ENCODE measurements at places on chromosomes 5 and 9.

- H3K27ac ChIP-seq: peak overlapping the region; percentile 100
- H3K27me3 ChIP-seq: no peaks in the 10 kb centered on the region
- H3K4me3 ChIP-seq: peak overlapping the region; percentile 99
- no peaks in the 10 kb centered on the region for H3K36me3 ChIP-seq
- peaks cover 32% of the 10 kb centered on the region for H3K4me1 ChIP-seq
These were observed 529 bp downstream of the UBAC1 start for GRCh38 chr9:135960411-135961276.

- peaks cover 4% of the 10 kb centered on the region for H3K4me1 ChIP-seq
- H3K27me3 ChIP-seq: no peaks in the 10 kb centered on the region
- no peak for DNase-seq
- H3K4me3 ChIP-seq: no peak overlapping the region
- no peak overlapping the region for H3K27ac ChIP-seq
These were observed 64.3 kb downstream of the FEM1C start for GRCh38 chr5:115480271-115480670.

DNA sequence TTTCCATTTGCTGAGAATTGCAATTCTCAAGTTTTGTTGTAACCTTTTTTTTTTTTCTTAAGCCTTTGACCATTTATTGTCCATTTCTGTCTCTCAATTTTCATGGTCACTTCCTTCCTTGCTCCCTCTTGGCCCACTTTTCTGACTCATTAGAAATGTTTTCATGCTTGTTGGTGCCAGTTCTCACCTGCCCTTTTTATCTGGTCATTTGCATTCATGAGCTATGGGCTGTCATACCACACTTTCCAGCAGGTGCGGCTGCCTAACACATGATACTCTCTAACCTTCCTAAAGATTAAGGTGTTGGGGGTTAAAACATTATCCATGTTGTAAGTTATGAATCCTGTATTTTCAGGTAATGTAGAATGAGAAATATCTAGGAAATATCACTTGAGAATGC is 150.5 kb upstream of the TLX3 start:
- no peak overlapping the region for H3K4me3 ChIP-seq
- no peak for DNase-seq
- H3K36me3 ChIP-seq: no peaks in the 10 kb centered on the region
- H3K4me1 ChIP-seq: no peaks in the 10 kb centered on the region

GRCh38 chr5:78716206-78716605 is 67.6 kb upstream of the LHFPL2 start:
- peaks cover 8% of the 10 kb centered on the region for H3K4me1 ChIP-seq
- no peaks in the 10 kb centered on the region for H3K27me3 ChIP-seq
- H3K4me3 ChIP-seq: no peak overlapping the region
- H3K36me3 ChIP-seq: no peaks in the 10 kb centered on the region
- H3K27ac ChIP-seq: no peak overlapping the region
- DNase-seq: no peak

- no peak overlapping the region for H3K27ac ChIP-seq
- peaks cover 7% of the 10 kb centered on the region for H3K27me3 ChIP-seq
- H3K36me3 ChIP-seq: no peaks in the 10 kb centered on the region
- H3K4me3 ChIP-seq: no peak overlapping the region
- H3K4me1 ChIP-seq: no peaks in the 10 kb centered on the region
These were observed 163.1 kb downstream of the PAX5 start for GRCh38 chr9:36870960-36871359.

- H3K4me1 ChIP-seq: no peaks in the 10 kb centered on the region
- no peak overlapping the region for H3K4me3 ChIP-seq
These were observed 355.9 kb upstream of the TLE4 start for GRCh38 chr9:79215821-79216220.

GRCh38 chr5:56291661-56292374 is 58.7 kb upstream of the ANKRD55 start:
- DNase-seq: no peak
- H3K36me3 ChIP-seq: no peaks in the 10 kb centered on the region
- no peak overlapping the region for H3K27ac ChIP-seq
- no peaks in the 10 kb centered on the region for H3K27me3 ChIP-seq

DNA sequence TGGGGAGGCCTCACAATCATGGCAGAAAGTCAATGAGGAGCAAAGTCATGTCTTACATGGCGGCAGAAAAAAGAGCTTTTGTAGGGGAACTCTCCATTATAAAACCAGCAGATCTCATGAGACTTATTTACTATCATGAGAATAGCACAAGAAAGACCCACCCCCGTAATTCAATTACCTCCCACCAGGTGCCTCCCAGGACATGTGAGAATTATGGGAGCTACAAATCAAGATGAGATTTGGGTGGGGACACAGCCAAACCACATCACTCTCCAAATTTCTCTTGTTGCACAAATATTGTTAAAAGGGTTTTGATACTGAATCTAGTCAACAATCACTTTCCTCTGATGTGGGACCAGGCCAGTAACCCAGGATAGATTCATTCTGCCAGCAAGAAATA is 1176.1 kb downstream of the CDH9 start:
- no peak overlapping the region for H3K4me3 ChIP-seq
- no peak for DNase-seq
- H3K27me3 ChIP-seq: no peaks in the 10 kb centered on the region
- no peaks in the 10 kb centered on the region for H3K36me3 ChIP-seq
- H3K27ac ChIP-seq: no peak overlapping the region

GRCh38 chr5:150503977-150504620 is 3.8 kb upstream of the NDST1 start:
- H3K36me3 ChIP-seq: no peaks in the 10 kb centered on the region
- no peaks in the 10 kb centered on the region for H3K27me3 ChIP-seq
- no peak overlapping the region for H3K4me3 ChIP-seq

DNA sequence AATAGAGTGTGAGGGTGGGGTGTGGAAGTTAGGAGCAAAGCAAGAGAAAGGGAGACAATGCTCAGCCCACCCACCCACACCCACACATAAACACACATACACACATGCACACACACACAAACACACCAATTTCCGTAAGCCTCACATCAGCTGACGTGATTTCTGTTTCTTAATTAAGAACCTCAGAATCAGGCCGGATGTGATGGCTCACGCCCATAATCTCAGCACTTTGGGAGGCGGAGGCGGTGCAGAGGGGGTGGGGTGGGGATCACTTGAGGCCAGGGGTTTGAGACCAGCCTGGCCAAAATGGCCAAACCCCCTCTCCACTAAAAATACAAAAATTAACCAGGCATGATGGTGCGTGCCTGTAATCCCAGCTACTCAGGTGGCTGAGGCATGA is 26.4 kb upstream of the PIK3R1 start:
- no peak overlapping the region for H3K27ac ChIP-seq
- H3K4me1 ChIP-seq: peaks cover 3% of the 10 kb centered on the region
- no peak for DNase-seq
- no peak overlapping the region for H3K4me3 ChIP-seq
- H3K36me3 ChIP-seq: no peaks in the 10 kb centered on the region

DNA sequence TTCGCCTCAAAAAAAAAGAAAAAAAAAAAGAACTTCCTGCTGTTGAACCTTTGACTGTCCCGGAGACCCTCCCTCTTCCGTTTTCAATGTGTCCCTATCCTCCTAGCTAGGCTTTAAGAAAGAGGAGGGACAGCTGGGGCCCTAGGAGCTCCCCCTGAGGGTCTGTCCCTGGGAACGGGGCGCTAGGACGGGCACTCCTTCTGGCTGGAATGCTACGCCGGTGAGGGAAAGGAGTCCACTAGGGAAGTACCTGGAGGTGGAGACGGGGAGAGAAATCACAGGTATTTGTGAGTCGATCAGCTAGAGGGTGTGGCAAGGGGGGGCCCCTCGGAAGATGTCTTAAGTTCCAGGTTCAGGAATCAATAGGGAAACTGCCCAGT is 4.6 kb downstream of the SIT1 start:
- no peaks in the 10 kb centered on the region for H3K36me3 ChIP-seq
- peak overlapping the region; percentile 83 for H3K27ac ChIP-seq
- peak overlapping the region; percentile 68 for H3K4me3 ChIP-seq
- no peak for DNase-seq

- H3K4me1 ChIP-seq: peaks cover 4% of the 10 kb centered on the region
- H3K4me3 ChIP-seq: peak overlapping the region; percentile 23
- no peaks in the 10 kb centered on the region for H3K27me3 ChIP-seq
- no peak for DNase-seq
- H3K27ac ChIP-seq: peak overlapping the region; percentile 28
These were observed 104.5 kb upstream of the CHD1 start for GRCh38 chr5:99033014-99033900.

GRCh38 chr5:131812371-131813160 is 15.7 kb upstream of the FNIP1 start:
- no peaks in the 10 kb centered on the region for H3K36me3 ChIP-seq
- H3K27me3 ChIP-seq: no peaks in the 10 kb centered on the region
- no peak for DNase-seq
- no peak overlapping the region for H3K27ac ChIP-seq
- peaks cover 13% of the 10 kb centered on the region for H3K4me1 ChIP-seq

DNA sequence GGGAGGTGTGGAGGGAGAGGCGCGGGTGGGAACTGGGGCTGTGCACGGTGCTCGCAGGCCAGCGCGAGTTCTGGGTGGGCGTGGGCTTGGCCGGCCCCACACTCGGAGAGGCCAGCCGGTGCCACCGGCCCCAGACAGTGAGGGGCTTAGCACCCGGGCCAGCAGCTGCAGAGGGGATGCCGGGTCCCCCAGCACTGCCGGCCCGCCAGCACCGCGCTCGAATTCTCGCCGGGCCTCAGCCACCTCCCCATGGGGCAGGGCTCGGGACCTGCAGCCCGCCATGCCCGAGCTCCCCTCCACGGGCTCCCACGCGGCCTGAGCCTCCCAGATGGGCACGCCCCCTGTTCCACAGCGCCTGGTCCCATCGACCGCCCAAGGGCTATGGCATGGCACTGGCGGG is 104.6 kb downstream of the GLIS3 start:
- H3K4me1 ChIP-seq: no peaks in the 10 kb centered on the region
- no peaks in the 10 kb centered on the region for H3K36me3 ChIP-seq
- H3K27ac ChIP-seq: no peak overlapping the region

- DNase-seq: no peak
- no peak overlapping the region for H3K4me3 ChIP-seq
- H3K27me3 ChIP-seq: no peaks in the 10 kb centered on the region
- no peaks in the 10 kb centered on the region for H3K36me3 ChIP-seq
- no peak overlapping the region for H3K27ac ChIP-seq
These were observed 27.7 kb downstream of the LHX6 start for GRCh38 chr9:122200960-122201595.

- H3K4me3 ChIP-seq: no peak overlapping the region
- no peaks in the 10 kb centered on the region for H3K4me1 ChIP-seq
- H3K27ac ChIP-seq: no peak overlapping the region
- H3K27me3 ChIP-seq: no peaks in the 10 kb centered on the region
- H3K36me3 ChIP-seq: no peaks in the 10 kb centered on the region
These were observed 40.3 kb downstream of the TPPP start for GRCh38 chr5:652773-653350.

GRCh38 chr5:55471468-55471867 is 63.3 kb downstream of the PLPP1 start:
- no peak overlapping the region for H3K27ac ChIP-seq
- H3K4me3 ChIP-seq: no peak overlapping the region
- H3K36me3 ChIP-seq: no peaks in the 10 kb centered on the region
- DNase-seq: no peak
- H3K27me3 ChIP-seq: no peaks in the 10 kb centered on the region
- peaks cover 36% of the 10 kb centered on the region for H3K4me1 ChIP-seq

GRCh38 chr9:20805766-20806165 is 121.7 kb downstream of the FOCAD start:
- no peaks in the 10 kb centered on the region for H3K27me3 ChIP-seq
- no peak overlapping the region for H3K4me3 ChIP-seq
- H3K4me1 ChIP-seq: no peaks in the 10 kb centered on the region
- no peaks in the 10 kb centered on the region for H3K36me3 ChIP-seq
- no peak for DNase-seq

DNA sequence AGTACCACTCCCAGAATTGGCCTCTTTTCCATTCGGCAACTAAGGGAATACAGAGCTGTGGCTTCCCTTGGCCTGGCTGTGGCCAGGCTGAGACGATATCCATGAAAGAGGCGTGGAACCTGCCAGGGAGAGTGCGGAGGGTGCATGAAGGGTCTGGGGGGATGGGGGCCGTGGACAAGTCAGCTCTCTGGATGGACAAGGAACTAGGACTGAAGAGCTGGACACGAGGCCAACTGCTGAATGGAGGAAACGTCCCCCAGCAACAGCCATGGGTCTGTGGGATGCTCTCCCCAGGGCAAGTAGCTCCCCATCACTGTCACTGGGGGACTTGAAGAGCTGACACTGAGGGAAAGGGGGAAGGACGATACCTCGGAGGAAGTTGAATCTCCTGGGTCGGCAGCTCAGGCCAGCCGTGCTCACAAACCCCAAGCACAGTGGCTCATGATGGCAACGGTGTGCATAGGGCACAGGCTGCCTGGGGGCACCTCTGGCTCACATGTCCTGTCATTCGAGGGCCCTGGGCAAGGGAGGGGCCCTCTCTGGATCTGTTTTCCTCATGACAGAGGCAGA is 4.1 kb upstream of the OLFM1 start:
- H3K36me3 ChIP-seq: no peaks in the 10 kb centered on the region
- peaks cover 21% of the 10 kb centered on the region for H3K27me3 ChIP-seq
- no peak overlapping the region for H3K4me3 ChIP-seq
- peaks cover 11% of the 10 kb centered on the region for H3K4me1 ChIP-seq
- no peak for DNase-seq
- no peak overlapping the region for H3K27ac ChIP-seq

DNA sequence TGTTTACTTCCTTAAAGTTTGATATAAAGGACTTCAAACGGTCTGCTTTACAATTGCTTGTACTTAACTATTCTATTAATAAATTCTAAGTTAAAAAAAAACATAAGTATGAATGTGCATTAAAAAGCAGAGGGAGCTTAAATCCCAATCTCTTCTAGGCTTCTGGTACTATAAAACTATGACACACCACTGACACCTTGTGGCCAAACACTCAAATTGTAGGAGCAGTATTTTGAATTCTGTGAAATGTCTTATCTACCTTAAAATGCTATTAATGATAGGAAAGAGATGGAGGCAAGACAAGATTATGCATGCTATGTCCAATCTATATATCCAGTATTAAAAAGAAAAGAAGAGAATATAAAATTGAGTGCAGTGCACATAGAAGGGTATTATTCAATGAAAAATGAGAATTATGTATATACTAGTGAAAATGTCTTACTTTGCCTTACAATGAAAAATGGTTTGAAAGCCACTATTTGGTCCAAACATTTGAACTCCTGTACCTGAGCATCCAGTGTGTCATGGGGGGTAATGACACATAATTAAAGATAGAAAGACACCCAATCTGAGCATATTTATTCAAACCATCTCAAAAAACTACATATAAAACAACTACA is 87.6 kb downstream of the ERP44 start:
- H3K27ac ChIP-seq: no peak overlapping the region
- H3K36me3 ChIP-seq: peaks cover 33% of the 10 kb centered on the region
- no peaks in the 10 kb centered on the region for H3K4me1 ChIP-seq
- H3K27me3 ChIP-seq: no peaks in the 10 kb centered on the region
- no peak overlapping the region for H3K4me3 ChIP-seq

DNA sequence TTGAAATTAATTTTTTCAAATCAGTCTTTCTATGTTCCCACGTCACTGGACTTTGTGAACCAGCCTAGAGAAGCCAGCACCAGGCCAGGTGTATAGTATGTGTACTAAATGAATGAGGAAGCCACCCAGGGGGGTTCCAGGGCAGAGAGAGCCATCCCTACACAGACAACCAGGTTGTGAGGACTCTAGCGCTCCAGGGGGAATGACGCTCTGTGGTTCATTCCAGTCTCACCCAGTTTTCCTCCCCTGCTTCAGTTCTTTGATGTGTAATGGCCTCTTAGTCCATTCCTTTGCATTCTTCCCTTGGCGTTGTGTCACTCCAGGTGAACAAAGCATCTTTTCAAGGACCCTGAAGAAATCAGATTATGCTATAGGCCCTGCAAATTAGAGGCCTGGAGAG is 330.6 kb downstream of the NSG2 start:
- no peaks in the 10 kb centered on the region for H3K27me3 ChIP-seq
- H3K4me3 ChIP-seq: no peak overlapping the region
- H3K27ac ChIP-seq: no peak overlapping the region
- H3K36me3 ChIP-seq: no peaks in the 10 kb centered on the region
- no peak for DNase-seq
